Lung (tissue), 17 donors: ENCODE measurements at places on chromosomes 1 and 21. TPM values are rescaled to one million over a fixed set of nuclear protein-coding genes. Genes with fewer than 3 reads are reported as not detected.

DNA sequence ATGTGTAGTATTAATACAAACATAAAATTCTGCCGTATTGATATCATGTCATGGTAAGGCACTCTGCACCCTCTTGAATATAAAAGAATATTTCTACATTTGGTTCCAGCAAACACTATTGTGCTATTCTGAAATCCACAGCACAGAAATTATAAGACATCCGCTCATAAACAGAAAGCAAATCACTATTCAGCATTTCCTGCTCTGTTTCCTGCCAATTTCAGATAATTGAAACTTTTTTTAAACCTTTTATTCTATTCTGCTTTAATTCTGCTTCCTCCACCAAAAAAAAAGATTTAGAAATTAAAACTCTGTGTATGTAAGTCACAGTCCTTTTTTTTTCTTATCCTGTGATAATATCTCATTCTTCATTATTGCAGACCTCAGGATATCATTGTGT is 39.6 kb upstream of the PLEKHO1 start:
- DNase-seq, result no peak

DNA sequence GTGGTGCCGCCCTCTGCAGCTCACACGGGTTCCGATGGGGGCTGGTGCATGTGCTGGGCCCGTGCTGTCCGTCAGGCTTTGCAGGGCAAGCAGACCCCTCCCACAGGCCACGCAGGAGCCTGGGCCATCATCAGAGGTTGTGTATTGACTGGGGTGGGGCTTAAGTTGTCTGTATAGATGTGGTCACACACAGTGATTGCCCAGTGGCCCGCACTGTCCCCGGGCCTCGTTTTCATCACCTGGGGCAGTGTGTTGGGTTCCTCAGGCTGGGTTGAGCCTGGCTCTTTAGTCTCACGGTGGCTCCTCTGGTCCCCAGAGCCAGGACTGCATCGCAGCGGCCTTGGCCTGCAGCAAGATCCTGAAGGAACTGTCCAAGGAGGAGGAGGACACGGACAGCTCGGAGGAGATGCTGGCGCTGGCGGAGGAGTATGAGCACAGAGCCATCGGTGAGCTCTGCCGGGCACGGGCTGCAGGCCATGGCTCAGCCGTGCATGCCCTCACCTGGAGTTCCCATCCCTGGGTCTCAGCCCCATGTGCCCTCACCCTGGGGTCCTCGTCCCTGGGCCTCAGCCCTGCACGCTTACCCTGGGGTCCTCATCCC is 44.1 kb downstream of the TRPM2 start:
- no peak for DNase-seq

DNA sequence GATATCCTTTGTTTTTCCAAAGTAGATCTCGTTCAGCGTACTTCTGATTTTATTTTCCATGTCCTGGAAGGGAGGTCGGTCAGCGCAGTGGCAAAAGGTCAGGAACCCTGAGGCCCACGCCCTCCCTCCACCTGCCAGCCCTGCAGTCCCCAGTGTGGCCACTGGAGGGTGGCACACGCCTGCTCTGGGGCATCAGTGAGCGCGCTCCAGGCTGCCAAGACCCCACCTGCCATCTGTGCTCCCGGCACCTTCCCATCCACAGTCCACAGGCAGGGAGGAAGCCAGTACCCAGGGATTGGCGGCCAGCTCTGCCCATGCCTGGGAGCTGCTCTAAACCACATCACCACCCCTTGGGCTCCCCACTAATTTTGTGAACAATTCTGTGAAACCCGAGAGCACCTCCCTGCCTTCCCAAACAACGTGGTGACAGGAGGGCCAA is 32.3 kb downstream of the SLC66A1 start:
- peak; percentile 37 for DNase-seq

GRCh38 chr1:201251411-201251810 is 31.9 kb upstream of the PKP1 start:
- no peak for DNase-seq

DNA sequence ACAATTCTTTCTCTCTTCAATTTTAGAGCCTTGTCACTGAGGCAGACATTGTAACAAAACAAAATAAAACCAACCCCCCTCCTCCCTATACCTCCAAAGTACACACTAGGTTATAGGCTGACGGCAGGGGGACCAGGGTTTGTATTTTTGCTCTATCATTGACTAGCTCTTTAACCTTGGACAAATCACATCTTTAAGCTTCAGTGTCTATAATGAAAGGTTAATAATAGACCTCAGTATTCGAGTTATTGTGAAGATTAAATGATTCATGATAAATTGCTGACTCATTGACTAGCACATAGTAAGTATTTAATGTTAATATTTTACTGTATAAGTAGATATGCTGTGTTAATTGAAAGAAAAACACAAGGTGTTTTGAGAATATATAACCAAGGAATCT is 1267.6 kb upstream of the ADGRL2 start:
- DNase-seq, result no peak

- peak; percentile 85 for DNase-seq
These were observed at the start of gene UBE2G2 for GRCh38 chr21:44801468-44802395. UBE2G2 (minus strand) TSS chr21:44801820; CDS start chr21:44801748, 72 bp downstream.

GRCh38 chr1:31931593-31932225 is 6.5 kb downstream of the PTP4A2 start:
- DNase-seq, result no peak

DNA sequence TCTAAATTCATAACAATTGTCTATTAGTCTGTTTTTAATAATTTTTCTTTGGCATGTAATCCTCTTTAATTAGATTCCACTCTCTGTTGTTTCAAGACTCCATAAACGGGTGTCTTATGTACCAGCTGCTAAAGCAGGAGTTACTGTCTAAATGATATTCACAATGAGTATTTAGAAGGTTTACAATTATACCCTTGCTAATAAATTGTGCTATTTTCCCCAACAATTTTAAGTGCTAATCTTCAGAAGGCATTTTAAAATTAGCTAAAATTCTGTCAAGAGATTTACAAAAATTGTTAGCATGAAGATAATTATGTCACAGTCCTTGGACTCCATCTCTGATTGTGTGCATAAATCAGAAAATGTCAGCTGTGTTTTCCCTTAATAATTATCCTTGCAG is 83.7 kb downstream of the DPYD start:
- no peak for DNase-seq

DNA sequence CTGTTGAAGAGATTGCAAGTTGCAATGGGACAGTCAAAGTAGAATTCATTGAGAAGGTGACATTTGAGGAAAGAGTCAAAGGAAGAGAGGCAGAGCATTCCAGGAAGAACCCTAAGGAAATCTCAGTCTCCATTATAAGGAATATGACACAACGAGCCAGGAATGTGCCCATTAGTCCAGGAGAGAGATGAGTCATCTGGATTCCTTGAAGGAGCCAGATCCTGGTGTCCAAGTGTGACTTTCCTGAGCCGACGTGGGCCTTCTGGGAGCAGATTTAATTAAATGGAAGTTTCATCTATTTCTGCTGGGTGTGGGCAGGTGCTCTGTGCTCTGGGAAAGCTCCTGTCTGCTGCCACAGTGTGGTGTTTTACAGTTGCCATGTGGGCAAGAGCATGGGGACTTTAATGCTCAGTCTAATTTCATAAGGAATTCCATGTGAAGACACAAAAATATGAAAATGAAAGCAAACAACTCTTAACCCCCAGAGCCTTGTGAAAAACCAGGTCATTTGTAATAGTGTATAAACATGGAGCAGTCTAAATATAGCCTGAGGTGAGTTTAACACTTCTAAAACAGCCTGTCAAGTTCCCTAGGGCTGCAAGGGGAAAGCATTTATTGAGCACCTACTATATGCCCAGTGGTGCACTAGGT is 111.4 kb upstream of the ARTN start:
- no peak for DNase-seq

DNA sequence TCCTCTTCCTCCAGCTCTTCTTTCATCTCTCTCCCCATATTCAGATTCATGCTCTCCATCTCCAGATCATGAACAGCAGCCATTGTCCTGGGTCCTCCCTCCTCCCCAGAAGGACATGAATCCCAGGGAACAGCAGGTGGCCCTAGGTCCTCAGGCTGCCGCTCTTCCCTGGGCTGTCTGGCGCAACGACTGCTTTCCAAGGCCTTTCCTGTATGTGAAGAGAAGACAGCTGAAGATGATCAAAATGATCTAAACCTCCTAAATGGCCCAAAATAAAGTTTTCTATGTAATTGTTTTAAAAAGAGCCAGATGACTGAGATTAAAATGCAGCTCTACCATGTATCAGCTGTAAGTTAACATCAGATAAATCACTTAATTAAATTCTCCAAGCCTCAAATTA is 22.5 kb downstream of the RHBDL2 start:
- DNase-seq, result no peak

GRCh38 chr21:17422931-17423330 is 89.9 kb upstream of the CXADR start:
- no peak for DNase-seq

- DNase-seq, result no peak
These were observed 76.5 kb downstream of the GALNT2 start for GRCh38 chr1:230143534-230143933.

DNA sequence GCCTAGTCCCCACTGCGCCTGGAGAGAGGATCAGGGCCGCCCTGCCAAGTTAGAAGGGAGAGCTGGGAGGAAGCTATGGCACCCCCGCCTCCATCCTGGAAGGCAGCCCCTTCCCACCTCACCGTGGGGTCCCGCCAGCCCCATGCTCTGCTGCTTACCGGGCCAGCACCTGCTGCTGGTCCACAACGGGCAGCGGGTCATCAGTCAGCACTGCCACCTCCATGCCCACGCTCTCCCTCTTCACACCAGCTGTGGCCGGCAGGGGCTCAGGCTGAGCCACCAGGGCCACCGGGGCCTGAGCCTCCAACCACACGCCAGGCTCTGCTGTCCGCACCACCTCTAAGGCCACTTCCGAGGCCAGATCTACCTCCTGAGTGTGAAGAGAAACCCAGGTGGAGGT is 23.5 kb upstream of the DDOST start:
- DNase-seq, result no peak

- peak; percentile 48 for DNase-seq
These were observed 2.0 kb downstream of the INAVA start for GRCh38 chr1:200896531-200897196.

DNA sequence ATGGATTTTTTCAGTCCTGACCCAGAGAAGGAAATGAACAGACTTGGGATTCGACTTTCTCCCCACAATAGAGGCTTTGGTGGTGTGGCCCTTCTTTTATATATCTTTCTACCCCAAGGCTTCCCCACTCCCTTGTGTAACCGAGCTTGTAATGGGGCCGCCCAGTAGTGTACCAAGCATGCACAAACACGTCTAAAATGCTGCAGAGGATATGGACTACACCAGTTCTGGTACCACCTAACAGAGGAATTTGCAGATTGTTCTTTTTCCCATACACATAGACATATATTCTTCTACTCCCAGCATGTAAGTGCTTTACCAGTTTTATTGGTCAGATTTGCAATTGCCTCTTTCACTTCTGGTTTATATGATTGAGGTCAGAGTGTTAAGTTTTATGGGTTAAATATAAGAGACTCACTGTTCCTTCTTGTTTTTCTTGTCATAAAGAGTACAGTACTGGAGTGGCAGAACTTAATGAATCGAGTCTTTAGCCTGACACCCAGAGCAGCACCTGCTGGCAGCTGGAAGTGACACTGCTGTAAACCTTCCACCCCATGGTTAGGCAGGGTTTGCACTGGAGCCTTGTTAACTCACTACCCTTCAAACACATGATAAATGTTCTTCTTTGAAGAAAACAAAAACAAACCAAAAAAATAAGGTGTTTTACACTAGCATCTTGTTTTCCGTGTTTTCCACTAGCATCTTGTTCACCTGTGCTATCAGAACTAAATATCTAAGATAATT is 198.6 kb downstream of the PTPRC start:
- no peak for DNase-seq

DNA sequence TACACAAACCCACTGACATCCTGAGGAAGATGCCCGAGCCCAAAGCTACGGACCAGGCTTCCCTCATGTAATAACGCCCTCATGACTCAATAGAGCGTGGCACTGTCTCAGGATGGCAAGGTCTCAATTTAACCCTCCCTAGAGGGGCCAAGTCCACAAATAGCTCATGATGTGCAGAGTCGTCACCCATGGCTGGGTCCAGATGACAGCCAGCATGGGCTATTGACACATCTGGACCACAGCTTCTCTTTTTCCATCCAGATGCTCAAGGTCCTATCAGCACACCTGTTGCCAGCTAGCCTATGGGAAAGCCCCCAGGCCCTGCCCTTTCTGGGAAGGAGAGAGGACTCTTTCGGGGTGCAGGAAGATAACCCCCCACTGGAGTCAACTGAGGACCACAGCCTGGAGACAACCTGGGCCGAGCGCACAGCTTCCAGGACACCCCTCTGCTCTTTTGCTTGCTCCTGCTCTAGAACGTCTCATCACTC is 2.8 kb downstream of the LAPTM5 start:
- DNase-seq, result no peak

DNA sequence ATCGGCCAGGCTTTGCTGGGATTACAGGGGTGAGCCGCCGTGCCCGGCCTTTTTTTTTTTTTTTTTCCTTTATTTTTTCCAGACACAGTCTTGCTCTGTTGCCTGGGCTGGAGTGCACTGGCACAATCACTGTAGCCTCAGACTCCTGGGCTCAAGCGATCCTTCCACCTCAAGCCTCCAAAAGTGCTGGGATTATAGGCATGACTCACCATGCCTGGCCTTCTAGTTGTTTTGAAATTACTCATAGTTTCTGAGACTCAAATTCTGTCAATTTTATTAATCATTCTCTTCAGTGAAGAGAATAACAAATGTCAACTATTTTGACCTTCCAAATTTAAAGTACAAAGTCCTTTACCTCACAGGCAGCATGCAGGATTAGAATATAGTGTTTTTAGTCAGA is 374.5 kb downstream of the PLA2G4A start:
- DNase-seq, result no peak

DNA sequence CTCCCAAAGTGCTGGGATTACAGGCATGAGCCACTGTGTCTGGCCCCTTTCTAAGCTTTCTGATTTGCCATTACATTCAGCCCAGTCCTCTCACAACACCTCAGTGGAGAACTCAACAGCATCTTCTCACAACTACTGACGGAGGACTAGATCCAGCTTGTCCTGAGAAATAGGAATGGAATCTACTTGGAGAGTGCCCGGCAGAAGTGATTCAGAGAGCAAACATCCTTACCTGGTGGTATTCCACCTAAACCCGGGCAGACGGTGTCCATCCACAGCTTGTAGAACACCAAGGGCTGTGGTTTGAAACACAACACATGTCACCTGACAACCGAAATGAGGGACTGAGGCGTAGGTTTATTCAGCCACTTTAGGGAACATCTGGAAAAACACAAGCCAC is 28.8 kb upstream of the CCSAP start:
- no peak for DNase-seq

GRCh38 chr1:103761896-103762295 is 12.2 kb downstream of the AMY1C start:
- no peak for DNase-seq

DNA sequence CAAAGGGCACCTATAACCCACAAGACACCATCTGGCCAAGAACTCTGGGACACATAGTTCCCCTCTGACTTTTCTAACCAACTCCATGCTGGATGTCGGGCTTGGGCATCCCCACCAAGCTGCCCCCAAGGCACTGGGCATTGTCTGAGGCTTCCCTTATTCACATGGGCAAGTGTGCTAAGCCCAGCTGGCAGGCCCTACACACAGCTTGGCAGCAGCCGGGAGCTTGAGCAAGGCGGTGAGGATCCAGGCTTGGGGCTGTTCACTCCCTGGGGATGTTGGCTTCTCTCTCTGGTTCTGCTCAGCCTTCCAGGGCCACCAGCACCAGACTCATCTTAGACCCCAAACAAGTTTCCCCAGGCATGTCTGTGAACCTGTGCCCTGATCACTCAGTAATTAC is 138.3 kb upstream of the KAZN start:
- DNase-seq, result no peak

C1orf226 gene
- total RNA-seq, result 2.1 TPM

CYYR1 gene
- 38.3 TPM for total RNA-seq

LRRC53 gene
- total RNA-seq, result not detected

LDLRAD1 gene
- 30.1 TPM for total RNA-seq

TNFRSF4 gene
- total RNA-seq, result 3.6 TPM

CA14 gene
- 0.14 TPM for total RNA-seq

TADA1 gene
- 14.4 TPM for total RNA-seq
